ENCODE measurements at places on chromosomes 3 and 15.

DNA sequence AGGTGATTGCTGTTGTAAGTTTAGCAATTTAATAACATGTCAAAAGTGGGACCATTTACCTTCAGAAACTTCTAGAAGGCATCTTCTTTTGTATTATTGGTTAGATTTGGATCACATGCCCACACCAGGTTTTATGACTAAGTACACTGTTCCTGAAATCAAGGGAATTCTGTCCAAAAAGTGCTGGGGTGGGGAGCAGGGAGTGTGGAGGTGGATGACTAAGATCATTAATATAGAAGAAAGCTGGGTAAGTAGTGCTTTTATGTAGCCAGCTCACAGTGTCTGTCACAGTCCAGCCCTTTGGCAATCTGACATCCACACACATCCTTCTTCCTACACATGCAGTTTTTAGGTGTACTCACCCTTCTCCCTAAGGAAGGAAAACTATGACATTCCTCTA, 120.0 kb downstream of the TMCO5A start:
- no peak for DNase-seq

GRCh38 chr3:177135841-177136492, 61.3 kb downstream of the TBL1XR1 start:
- DNase-seq: no peak

GRCh38 chr3:37500518-37500917, 326.1 kb upstream of the LRRFIP2 start:
- DNase-seq: no peak

DNA sequence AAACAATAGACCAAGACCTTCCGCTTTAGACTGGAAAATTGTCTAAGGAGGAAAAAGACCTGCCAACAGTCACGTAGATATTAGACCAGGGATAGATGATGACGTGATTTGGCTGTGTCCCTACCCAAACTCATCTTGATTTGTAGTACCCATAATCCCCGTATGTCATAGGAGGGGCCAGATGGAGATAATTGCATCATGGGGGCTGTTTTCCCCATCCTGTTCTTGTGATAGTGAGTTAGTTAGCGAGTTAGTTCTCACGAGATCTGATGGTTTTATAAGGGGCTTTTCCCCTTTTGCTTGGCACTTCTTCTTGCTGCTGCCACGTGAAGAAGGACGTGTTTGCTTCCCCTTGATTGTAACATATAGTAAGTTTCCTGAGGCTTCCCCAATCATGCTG, 31.7 kb upstream of the SUCLG2 start:
- no peak for DNase-seq

DNA sequence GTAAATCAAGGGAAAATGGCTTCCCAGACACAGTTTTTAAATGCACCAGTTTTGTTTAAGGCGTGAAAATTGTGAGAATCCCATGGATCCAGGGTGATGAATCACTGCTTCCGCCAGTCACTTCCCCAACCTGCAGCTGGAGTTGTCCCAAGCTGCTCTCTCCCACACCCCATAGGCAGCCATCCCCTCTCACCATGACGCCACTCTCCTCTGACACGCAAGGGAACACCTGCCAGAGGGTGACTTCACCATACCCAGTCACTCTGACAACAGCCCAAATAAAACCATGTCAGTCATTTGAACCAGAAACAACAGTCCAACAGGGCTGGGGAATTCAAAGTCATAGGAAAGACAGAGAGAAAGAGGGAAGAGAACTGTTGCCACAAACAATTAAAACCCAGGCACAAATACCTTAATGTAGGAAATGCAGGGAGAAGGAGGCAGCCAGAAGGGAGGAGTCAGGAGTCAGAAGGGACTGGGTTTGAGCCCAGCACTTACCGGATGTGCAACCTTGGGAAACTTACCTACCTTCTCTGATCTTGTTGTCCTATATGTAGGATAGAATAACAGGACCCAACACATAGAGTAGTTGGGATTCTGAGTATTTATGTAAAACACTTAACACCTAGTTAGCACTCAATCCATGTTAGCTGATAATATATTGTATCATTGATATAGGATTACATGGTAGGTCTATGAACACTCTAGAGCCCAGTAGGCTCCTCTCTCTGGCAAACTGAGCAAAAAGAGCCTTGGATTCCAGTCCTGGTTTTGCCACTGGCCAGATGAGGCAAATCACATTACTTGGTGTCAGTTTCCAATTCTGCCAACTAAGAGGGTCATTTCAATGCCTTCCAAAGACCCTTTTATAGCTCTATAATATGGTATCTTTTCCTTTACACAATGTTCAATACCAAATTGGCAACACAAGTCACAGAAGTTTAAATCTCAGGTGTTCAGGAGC, 326.3 kb upstream of the ICE2 start:
- DNase-seq: no peak

- no peak for DNase-seq
Measured at GRCh38 chr3:159830523-159831154, 158.0 kb upstream of the IL12A start.

GRCh38 chr3:15300323-15301078, 31.9 kb downstream of the SH3BP5 start:
- no peak for DNase-seq
